ENCODE measurements at places on chromosomes 6 and 20. TPM values are rescaled to one million over a fixed set of nuclear protein-coding genes. Genes with fewer than 3 reads are reported as not detected.
A peak's percentile ranks its signal among the peaks of the same experiment; 100 is the strongest.

TCF15 gene
- polyA plus RNA-seq: not detected

CRISP3 gene
- not detected for polyA plus RNA-seq

GSTA3 gene
- not detected for polyA plus RNA-seq

HRH3 gene
- polyA plus RNA-seq: not detected

RIPOR2 gene
- 0.01 TPM for polyA plus RNA-seq

DNA sequence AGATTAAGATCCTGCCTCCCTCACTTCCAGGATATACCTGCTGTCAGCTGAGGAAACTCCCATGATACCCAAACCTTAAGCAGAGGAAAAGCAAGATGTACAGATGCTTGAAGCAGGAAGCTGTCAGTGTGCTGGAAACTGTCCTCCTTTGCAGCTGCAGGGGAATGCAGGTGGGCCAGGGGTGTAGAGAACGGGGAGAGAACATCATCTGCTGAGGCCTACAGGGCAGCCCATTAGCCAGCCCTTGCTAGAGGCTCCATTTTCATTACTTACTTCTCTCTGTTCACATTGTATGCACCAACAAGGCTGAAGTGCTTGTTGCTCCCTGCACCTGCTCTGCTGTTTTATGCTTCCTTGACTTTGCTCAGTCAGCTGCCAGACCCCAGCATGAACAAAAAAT is 119.1 kb downstream of the PRND start:
- no peak for DNase-seq

- DNase-seq: no peak
Observed at GRCh38 chr20:37932919-37933318, 30.0 kb downstream of the VSTM2L start.

DNA sequence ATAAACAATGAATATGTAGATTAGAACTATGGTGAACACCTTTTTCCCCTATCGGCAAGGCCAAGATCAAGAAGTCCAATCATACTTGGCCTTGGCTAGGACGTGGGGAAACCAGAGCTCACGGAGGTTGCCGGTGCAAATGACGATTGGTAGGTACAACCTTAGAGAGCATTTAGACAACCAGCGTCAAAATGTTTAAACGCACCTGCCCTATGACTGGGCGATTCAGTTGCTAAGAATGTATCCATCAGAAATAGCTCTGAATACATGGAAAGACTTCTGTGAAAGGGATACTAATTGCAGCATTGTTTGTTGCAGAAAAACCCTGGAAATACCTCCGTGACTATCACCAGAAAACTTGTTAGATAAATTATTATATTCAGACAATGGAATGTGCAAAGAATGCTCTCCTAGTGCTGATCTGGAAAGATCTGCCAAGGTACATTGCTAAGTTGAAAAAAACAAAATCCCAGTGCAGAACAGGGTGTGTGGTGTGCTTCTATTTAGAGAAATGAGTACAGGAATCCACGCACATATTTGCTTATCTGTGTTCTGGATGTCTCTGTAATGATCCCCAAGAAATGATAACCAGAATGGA is 48.0 kb upstream of the PTPN1 start:
- DNase-seq: no peak

DNA sequence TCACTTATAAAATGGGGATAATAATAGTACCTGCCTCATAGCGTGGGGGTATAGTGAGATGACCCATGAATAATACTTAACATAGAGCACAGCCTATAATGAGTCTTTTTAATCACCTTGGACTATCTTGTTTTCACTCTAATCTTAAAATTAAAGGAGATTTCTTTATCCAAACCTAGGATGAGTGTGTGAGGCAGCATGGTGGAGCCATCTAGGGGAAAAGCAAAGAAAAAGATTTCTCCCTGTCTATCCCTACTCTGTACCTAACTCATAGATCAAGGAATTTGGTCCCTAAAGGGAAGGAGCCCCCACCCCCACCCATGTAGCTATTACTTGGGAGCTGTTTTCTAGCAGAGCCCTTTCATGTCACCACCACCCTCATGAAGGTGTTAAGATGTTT is 45.2 kb upstream of the PAK5 start:
- DNase-seq: no peak

- DNase-seq: no peak
Observed at GRCh38 chr6:137423451-137424168, 70.6 kb downstream of the OLIG3 start.

GRCh38 chr6:44779130-44779826 is 391.8 kb downstream of the CDC5L start:
- DNase-seq: no peak

GRCh38 chr6:118788702-118789101 is 105.2 kb upstream of the ASF1A start:
- no peak for DNase-seq

DNA sequence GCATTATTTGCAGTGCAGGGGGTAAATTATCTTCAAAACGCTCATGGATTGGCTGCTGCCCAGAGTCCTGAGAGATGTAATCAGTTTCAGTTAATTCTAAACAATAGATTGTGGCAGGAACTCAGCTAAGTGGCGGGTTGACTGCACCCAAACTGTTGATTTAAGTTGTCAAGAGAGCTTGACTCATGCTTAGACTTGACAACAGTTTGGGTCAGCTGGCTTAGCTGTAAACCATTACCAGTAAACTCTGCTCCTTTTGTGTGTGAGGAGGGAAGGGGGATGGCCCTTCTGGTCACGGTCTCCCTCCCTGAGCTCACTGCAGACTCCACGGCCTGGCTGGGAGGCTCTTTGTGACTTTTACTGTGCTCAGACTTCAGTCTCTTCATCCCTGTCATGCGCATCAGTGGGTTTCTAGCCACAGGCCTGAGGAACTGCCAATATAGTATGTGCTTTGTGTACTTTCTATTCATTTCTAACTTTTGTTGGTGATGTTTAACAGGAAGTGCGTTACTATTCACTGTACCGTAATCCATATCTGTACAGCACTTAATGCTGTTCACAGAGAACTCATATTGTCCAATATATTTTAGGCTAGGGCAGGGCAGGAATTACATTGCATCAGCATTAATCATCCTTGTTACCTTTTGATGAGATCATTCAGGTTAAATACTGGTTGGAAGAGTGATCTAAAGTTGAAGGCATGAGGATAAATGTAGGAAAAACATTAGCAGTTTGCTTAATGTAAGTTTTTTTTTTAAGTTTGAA is 488.3 kb downstream of the CDKAL1 start:
- peak; percentile 84 for DNase-seq

DNA sequence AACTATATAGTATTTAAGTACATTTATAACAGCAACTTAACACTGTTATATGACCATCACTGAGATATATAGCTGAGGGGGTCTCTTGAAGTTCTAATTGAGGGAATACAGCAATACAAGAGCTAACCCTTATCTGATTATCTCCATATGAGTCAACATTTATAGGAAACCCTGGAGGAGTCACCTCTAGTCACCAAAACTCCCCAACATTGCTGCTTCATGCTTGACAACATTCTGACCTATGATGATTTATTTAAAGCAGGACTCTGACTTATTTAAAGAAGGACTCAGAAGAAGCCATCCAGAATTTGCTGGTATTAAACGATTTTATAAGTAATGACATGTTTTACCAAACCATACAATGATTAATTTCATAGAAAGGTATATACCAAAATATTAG is 182.6 kb upstream of the NOX3 start:
- no peak for DNase-seq

DNA sequence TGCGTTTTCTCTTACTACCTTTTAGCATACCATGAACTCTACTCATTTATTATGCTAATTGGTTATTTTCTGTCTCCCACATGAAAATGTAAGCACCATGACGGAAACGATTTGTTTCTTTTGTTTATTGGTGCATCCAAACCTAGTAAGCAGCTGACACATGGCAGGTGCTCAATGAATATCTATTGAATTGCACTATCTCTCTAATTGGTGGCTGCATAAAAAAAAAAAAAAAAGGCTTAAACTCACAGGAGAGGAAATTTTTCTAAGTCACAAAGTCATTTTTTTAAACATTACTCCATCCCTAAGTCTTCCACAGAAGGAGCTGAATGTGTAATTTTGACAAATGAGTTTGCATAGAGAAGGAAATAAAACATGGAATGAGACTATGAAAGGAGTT is 608.4 kb downstream of the PTPRT start:
- no peak for DNase-seq

- DNase-seq: peak; percentile 38
Observed at GRCh38 chr20:5191829-5192569, 65.2 kb downstream of the CDS2 start.

DNA sequence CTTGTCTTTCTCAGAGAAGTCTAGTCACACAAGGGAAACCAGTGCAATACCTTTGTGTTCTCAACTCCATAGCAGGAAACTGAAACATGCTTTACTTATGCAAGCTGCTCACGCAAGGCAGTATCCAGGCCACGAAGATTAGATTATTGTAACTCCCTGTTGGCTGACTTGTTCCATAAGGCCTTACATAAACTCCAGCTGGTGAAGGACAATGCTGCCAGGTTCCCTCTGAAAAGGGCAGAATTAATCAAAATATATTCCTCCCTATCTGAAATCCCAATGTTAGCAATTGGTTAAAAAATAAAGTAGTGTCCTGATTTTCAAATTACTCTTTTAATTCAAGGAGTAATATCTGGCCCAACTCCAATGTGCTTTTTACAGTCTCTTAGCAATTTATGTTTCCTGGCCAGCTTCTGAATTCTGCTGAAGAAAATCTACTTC is 966.6 kb downstream of the HACE1 start:
- DNase-seq: no peak

DNA sequence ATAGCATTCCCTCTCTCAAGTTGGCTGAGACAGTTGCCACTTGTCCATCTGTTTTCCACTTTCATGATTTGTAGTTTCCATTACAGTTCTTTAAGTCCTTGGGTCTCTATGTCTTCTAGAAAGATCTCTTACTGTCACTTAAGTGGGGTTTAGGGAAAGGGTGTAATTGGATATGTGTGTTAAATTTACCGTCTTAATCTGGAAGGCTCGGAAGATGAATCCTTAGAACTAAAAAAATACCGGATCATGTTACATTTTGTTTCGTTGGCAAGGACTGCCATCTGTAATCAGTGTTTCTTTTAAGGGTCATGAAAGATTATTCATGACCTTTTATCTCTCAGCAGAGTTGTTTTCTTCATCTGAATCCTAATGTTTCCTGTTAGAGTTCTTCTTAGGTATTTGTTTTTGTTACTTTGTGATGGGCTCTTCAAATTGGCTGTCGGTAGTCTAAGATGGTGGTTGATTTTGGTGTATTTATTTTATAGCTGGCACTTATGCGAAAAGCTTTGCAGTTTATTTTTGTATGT is 21.8 kb upstream of the BTBD3 start:
- no peak for DNase-seq
